Caki2 (cell line): ENCODE measurements at places on chromosomes 11 and 22. TPM values are rescaled to one million over a fixed set of nuclear protein-coding genes. Genes with fewer than 3 reads are reported as not detected.

The TLCD5 gene
- 6.9 and 10.3 TPM in 2 replicates for total RNA-seq

The EXPH5 gene
- 0.46 and 2.0 TPM in 2 replicates for total RNA-seq

The RIC3 gene
- not detected in 2 replicates for total RNA-seq

DNA sequence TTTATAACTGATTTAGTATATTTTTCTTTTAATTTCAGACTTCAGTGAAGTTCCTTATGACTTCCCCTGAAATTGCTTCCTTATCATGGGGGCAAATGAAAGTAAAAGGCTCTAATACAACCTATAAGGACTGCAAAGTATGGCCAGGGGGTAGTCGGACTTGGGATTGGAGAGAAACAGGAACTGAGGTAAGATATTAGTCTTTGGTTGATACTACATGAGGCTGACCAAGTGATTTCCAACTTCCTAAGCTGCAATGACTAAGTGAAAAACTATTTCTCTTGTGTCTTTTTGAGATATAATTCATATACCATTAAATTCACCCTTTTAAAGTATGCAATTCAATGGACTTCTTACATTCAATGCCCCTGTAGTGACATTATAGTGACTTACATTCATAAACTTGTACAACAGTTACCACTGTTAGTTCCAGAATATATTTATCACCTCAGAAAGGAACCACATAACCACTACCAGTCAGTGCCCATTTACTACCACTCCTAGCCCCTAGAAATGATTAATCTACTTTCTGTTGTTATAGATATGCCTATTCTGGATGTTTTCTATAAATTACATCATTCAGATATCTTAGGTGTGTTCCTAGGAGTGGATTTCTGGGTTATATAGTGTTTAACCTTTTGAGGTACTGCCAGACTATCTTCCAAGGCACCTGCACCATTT is 21.6 kb downstream of the AAMDC start:
- no peak for DNase-seq

DNA sequence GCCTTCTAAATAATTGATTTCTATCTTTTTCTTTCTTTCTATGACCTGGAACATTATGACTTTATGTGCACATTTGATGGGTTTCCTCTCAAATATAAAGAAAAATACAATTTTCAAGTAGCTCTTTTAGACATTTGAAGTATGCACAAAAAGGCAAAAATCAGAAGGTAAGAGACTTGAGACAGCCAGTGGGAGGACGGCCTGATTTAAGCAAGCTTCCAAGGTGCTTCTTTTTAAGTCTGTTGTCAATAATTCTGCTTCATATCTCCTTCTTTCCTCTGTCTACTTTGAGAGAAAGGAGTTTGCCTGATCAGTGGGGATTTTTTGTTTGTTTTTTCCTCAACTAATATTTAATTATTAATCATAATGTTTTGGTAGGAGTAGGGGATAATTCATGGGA is 188.2 kb upstream of the ARHGAP20 start:
- DNase-seq = no peak

GRCh38 chr11:119029069-119029339 is 1.7 kb downstream of the SLC37A4 start:
- no peak for DNase-seq

DNA sequence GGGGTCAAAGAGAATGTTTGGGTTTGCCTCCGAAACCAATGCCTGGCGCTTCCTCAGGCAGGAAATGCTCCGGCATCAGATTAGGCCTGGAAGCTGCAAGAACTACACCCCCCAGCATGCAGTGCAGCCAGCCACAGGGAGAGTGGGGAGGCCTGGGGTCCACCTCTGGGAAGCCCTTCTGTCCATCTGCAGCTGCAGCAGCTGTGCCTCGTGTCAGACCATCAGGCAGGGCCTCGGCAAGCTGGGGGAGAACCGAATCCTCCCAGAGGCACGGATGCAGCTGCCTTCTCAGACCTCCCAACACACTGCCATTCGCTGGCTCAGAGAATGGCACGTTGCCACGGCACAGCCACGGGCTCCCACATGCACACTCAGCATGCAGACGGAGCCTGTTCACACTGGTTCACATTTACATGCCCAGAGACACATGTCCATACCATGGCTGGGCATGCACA is 57.4 kb downstream of the NECTIN1 start:
- DNase-seq = no peak

The SNU13 gene
- 297 and 305 TPM in 2 replicates for total RNA-seq

DNA sequence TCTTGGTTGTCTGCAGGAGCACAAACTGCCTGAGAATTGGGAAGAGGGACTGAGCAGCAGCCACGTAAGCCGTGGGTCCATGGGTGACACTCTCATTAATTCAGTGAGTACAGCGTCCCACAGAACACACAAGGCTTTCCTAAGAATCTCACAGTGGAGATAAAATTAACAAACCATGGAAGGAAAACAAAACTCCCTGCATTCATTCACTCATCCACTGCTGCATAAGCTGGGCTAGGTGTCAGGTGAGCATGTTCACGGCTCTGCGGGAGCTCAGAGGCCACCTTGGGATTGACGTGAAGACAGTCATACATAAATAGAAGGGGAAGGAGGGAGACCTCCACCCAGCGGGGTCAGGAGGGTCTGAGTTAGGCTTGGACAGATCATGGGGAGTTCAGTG is 1442.7 kb downstream of the TBC1D22A start:
- DNase-seq = no peak

The FIBP gene
- 61.1 and 89.5 TPM in 2 replicates for total RNA-seq

DNA sequence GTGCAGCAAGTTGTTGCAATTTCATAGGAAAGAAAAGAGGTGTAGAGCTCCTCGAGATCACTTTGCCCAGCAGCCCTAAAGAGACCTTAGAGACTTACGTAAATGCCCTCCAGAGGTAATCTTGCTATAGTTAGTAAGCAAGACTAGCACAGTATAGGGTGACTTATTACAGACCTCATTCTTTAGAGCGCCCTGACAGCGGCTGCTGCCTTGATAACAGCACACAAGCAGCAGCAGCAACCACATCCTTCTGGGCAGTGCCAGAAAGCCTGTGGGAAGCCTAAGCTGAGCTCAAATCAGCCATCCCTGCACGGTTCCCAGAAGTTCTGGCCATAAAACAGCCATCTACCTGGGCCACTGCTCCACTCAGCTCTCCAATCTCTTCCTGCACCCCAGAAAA is 22.6 kb upstream of the OR56B1 start:
- DNase-seq = no peak

The VSIG2 gene
- not detected in 2 replicates for total RNA-seq

GRCh38 chr22:41842996-41843970 is 10.4 kb downstream of the SREBF2 start:
- DNase-seq = no peak

- DNase-seq = peak; percentile 91
These were observed 2.6 kb upstream of the BCL9L start for GRCh38 chr11:118928101-118928869.

- DNase-seq = no peak
These were observed 23.4 kb upstream of the HTR3A start for GRCh38 chr11:113951537-113951936.

The TIMM10 gene
- 27.5 and 40.9 TPM in 2 replicates for total RNA-seq

DNA sequence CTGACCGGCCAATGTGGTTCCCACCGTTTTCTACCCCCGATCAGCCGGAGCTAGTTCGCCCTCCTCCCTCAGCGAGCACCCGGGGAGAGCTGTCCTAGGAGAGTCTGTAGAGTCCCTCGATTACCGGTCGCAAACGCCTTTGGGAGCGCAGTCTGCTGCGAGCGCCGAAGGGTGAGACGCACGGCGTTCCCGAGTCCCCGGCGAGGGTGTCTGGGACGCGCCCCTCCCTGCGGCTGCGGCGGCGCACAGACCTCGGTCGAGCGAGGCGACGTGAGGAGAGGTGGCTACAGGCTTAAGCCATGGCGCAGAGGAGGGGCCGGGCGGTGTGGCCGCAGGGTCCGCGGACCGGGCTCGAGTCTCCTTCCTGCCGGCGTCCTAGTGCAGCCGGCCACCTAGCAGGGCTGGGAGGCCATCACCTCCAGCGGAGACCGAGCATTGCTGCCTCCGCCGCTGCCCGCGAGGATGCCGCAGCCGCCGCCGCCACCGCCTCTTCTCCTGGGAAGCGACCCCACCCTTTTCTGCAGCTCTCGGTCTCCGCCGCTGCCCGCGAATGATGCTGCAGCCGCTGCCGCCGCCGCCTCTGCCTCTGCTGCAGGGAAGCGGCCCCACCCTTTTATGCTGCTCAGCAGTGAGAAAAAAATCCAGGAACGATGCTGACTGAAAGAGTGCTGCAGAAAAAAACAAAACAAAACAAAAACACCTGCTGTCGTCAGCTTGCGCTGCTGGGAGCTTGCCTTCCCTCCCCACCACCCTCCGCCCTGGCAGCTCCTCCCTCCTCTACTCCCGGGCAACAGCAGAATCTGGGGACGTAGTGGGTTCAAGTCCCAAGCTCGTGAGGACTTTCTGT is at the start of gene MAP6:
Gene MAP6 (minus strand): TSS at position 588 of the 847 bp plus-strand sequence. CDS start 669 bp downstream, outside the sequence.
- DNase-seq = no peak

DNA sequence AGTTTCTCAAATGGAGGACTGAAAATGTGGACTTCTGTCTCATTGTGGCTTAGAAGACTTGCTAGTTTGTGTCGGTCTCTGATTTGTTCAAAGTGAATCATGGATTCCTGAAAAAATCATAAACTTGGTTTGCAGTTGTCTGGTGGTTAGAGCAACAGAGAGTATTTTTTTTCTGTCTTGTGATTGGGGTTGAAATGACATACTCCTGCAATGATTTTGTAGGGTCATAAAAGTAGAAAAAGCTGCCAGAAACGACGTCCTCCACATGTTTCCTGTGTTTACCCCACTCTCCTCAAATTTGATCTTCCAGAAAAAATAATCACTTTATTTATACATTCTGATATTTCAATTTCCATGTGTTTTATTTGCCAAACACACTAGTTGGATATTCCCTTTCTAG is 219.2 kb upstream of the PGR start:
- DNase-seq = no peak

The C22orf31 gene
- not detected in 2 replicates for total RNA-seq

The OR5A1 gene
- not detected in 2 replicates for total RNA-seq

DNA sequence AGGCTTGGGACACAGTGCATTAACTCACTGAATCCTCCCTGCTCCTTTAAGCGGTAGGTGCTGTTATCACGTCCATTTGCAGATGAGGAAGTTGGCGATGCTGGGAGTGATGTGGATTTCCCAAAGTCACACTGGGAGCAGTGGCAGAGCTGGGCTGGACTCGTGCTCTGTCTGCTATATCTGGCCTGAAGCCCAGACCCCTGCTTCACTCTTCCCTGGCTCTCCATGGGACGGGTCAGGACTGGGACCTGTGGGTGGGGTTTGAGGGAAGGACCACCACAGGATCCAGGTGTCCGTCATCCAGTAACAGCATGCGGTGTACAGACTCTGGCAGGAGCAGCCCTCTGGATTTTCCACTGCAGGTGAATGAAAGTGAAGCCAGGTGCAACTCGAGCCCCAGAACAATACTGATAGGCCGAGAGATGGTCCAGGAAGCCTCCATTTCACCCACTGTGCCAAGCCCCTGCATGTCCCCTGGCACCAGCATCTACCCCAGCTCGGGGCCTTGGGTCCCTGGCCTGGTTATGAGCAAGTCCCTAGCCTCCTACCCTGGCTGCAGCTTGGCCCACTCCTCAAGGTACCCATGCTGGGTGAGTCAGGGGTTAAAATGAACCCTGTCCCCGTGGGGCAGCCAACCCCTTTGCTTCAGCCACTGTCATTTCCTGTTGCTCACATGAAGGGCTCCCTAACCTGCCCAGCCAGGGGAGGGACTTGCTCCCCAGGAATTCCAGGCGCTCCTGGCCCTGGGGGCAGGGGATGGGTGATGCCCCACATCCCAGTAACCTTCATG is 4.2 kb downstream of the USP2 start:
- DNase-seq = no peak

- no peak for DNase-seq
These were observed 148.3 kb upstream of the RASSF10 start for GRCh38 chr11:12860827-12861226.

The SLC25A45 gene
- 1.1 and 2.3 TPM in 2 replicates for total RNA-seq

DNA sequence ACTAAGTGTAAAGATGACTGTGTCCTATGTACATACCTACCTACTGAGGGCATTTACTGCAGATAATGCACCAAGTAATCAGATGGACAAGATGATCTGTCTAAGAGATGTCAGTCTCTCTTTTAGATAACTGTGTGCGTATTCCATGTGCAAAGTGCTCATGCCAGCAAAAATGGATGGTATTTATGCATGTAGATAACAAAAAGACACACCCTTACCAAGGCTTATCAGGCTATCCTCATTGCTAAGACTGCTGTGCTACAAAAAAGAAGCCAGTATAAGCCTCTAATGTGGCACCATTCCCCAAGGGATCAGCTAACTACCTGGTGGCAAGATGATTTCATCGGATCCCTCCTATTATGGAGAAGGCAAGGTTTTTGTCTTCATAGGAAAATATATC is 34.3 kb upstream of the CD44 start:
- DNase-seq = no peak
